ENCODE measurements at places on chromosomes 3 and 15. TPM values are rescaled to one million over a fixed set of nuclear protein-coding genes. Genes with fewer than 3 reads are reported as not detected.
A peak's percentile ranks its signal among the peaks of the same experiment; 100 is the strongest.

Gene SCAANT1
- total RNA-seq = not detected

Gene ABHD17C
- 28.5 TPM for total RNA-seq

DNA sequence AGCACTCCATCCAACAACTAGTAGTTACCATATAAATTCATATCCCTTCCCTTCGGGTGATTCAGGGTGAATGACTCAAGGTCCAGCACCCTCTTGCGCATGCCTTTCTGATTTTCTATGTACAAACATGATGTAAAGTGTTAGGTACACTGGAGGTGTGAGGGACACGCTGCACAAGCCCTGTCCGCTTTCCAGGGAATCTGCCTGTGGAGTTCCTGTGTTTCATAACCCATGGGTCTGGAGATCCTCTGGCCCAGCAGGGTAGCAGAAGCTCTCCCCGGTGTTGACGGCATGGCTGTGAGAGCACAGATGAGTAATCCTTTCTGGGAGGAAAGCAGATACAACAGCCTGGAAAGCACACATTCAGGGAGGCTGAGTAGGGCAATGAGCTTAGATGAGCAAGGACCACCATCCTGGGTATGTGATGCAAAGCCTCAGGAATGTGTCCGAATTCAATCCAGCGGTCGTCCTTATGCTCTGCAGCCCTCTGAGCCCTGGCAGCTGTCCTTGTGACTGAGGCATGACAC lies 142.9 kb upstream of the TP63 start:
- DNase-seq = no peak

GRCh38 chr3:71926262-71926600 lies 141.3 kb upstream of the PROK2 start:
- DNase-seq = no peak

Gene MYO5C
- total RNA-seq = 18.1 TPM

GRCh38 chr3:11632966-11633365 lies 10.7 kb downstream of the VGLL4 start:
- no peak for DNase-seq

DNA sequence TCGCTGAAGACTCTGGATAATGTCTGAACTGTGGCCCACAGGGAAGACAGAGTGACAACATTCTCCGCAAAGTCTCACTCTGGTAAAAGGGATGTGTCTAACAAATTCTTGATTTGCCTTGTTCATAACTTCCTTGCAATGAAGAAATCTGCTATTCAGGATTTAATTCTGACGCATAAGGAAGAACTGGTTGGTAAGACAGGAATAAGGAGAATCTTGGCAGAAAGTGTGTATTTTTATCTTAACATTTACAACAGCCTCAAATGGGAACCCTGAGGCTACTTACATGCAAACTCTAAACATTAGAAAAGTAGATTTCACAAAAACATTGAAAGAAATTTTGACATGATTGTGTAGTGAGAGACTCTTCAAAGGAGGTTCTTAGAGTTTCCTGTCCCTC lies 10.8 kb upstream of the PLD1 start:
- no peak for DNase-seq

DNA sequence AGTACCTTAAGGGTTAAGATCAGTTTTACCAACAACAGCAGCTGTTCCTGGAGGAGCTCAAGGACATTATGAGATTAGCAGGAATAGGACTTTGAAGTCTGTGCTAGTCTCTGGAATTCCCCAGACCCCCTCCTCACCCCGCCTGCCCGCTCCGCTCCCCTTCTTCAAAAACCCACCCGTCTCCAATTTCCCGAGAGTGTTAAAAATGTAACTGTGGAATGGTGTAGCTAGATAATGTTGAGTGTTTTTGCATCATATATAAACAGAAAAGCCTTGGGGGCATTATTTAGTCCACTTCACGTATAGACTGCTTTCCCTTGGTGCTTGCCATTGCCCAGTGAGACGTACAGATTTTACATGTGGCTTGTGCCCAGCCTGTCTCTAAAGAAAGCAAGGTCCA lies 65.0 kb upstream of the SEMA6D start:
- DNase-seq = no peak

DNA sequence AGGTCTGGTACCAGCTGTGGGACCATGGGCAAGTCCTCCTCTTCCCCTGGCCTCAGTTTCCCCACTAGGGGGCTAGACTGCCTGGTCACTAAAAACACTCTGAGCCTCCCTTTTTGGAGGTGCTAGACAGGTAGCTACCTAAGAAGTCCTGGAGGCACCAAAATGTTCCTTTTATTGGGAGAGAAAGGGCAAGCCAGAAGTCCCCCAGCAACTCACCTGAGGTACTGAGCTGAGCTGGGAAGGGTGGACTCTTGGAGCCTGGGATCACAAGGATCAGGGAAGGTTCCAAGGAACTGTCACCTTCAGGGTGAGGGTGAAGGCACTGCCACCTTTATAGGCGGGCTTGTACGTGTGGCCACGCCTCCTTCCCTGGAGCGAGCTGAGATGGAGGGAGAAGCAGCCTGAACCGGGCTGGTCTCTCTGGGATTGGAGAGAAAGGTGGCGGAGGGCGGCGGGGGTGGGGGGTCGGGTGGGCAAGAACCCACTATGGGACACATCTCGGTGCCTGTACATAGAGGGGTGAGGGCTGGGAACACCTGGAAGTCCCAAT lies at the start of gene CYP1A1:
TSS of gene CYP1A1 (minus strand) at position 304 of the 550 bp plus-strand sequence. CDS start 2,431 bp downstream, outside the sequence.
- DNase-seq = no peak

DNA sequence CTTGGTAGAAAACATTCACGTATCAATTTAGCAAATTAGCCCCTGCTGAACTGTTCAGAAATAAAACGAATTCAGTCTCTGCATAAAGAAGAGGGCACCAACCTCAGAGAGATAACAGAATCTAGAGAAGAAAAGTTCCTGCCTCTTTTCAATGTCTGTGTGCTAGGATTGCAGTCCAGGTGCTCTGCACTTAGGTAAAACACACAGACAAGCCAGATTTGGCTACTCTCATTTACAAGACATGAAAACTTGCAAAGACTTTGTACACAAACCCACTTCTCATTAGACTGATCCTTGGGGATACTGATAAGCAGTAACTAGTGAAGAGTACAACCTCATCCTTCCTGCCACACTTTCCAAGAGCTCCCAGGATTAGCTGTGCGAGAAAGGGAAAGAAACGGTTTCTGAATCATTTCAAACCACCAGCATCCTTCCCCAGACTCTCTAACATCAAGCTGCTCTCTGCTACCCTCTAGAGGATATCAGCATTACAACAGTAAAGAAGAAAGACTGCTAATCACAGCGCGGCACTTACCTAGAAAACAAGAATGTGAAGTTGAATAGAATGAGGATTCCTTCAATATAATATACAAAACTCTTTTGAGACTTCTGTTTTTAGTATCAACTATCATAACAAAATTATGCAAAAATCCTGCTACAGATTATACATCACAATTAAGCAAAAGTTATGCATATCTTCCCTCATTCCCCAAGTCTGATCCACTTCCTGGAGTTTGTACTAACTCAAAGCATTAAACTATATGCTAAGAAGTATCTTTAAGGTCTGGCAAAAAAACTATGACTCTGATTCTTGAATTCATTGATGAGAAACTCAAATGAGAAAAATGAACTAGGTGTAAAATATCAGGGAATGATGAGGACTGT lies 306.4 kb downstream of the MAGI1 start:
- no peak for DNase-seq

Gene MORC1
- total RNA-seq = not detected

- no peak for DNase-seq
Measured at GRCh38 chr3:34008836-34009809, 210.7 kb downstream of the PDCD6IP start.

Gene C3orf22
- total RNA-seq = not detected

Gene MED12L
- 0.15 TPM for total RNA-seq

DNA sequence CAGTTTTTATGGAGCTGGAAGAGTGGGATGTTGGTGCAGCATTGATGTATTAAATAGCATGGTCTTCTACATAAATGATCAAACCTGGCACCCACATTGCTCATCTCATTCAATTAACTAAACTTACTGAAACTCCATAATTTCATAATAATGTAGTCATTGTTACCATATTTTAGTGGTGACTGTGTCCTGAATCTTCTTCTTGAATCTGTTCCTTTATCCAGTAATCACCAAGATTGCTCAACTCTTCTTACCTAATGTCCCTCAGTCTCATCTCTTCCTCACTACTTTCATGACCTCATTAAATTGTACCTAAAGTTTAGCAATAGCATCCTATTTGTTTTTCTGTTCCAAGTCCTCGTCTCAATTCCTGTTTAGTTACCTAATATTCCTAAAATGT lies 69.8 kb downstream of the FGF7 start:
- no peak for DNase-seq

- no peak for DNase-seq
Measured at GRCh38 chr3:98602078-98602678, 8.8 kb upstream of the CPOX start.

DNA sequence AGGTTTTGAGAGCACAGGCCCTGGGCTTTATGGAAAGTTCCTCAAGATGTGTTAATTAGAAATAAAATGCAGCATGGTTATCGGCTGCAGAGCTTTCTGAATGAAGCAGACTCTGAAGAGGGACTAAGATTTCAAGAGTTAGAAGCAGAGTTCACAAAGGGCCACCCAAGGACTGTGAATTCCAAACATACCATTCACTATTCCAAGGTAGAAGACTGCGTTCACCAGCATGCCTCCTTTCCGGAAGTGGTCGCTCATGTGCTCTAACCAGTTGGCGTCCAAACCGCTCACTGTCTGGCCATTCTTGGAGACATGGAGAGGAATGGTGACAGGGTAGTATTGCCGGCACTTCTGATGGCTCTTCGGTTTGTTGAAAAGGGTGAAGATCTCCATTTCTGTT lies 104.9 kb downstream of the OXNAD1 start:
- no peak for DNase-seq

- no peak for DNase-seq
Measured at GRCh38 chr3:89362496-89362895, 255.1 kb downstream of the EPHA3 start.

Gene NUP210
- total RNA-seq = 8.2 TPM

Gene AADACL2
- 79.7 TPM for total RNA-seq

GRCh38 chr15:56369234-56369633 lies 4.0 kb downstream of the TEX9 start:
- DNase-seq = no peak

Gene PCLAF
- 1.2 TPM for total RNA-seq

Gene MOBP
- 0.16 TPM for total RNA-seq

Gene KLHL40
- not detected for total RNA-seq

Gene RTP1
- total RNA-seq = not detected

DNA sequence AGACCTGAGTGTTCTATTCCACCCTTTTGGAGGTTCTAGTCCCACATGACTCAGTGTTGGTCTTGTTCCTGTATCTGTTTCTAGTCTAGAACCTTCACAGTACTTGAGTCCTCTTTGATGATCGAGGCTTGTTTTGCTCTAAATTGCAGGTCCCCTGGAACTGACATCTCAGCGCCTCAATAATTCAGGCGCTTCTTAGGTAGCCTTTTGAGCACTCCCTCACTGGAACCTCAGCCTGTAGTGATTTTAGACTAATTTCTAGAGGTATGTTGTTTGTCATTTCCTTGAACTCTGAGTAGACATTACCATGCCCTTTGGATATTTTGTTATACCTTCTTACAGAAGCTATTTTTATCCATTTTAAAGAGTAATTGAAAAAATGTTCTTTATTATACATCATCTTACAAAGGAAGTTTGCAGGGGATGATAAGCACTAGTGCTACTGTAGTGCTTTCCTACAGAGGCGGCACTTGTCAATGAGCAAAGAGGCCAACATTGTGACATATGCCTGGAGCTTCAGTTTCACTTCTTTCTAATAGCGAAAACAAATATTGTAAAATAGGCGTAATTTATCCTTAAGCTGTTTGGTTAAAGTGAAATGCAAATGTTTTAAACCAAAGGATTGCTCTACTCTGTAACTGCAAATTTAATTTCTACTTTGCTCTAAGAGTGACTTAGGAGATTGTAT lies 75.7 kb downstream of the EFL1 start:
- DNase-seq = no peak

Gene FANCD2OS
- not detected for total RNA-seq

DNA sequence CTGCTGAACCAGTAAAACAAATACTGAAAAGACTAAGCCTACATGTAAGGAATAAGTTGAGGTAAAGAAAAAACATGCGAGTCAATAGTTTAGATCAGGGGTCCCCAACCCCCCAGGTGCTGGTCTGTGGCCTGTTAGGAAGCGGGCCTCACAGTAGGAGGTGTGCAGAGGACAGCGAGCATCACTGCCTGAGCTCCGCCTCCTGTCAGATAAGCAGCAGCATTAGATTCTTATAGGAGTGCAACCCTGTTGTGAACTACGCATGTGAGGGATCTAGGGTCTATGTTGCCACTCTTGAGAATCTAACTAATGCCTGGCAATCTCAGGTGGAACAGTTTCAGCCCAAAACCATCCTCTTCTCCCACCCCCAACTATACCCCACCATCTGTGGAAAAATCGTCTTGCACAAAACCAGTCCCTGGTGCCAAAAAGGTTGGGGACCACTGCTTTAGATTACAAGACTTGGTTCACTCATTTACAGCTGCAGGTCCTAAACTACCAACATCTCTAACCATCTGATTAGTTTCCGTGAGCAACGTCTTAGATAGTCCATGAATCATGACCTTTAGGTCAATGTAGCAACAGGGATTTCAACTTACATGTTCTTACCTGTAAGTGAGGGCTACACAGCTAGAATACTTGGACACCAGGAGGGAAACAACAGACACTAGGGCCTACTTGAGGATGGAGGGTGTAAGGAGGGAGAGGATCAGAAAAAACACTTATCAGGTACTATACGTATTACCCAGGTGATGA lies 66.7 kb downstream of the TRANK1 start:
- no peak for DNase-seq

DNA sequence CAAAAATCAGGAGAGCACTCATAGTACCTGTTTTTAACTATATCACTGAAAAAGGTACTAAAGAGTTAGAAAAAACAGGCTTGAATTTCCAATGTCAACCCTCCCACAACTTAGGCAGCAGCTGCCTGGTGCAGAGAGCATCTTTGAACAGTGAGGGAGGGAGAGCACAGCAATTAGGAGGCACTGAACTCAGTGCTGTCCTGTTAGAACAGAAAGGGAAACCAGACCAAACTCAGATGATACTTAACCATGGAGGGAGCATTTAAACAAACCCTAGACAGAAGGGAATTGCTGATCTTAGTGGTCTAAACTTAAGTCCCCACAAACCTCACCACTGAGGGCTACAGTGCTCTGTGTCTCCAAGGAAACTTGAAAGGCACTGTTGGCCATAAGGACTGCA lies 179.2 kb upstream of the AGTR1 start:
- no peak for DNase-seq

- peak; percentile 91 for DNase-seq
Measured at GRCh38 chr15:39472621-39473297, 108.1 kb upstream of the THBS1 start.

DNA sequence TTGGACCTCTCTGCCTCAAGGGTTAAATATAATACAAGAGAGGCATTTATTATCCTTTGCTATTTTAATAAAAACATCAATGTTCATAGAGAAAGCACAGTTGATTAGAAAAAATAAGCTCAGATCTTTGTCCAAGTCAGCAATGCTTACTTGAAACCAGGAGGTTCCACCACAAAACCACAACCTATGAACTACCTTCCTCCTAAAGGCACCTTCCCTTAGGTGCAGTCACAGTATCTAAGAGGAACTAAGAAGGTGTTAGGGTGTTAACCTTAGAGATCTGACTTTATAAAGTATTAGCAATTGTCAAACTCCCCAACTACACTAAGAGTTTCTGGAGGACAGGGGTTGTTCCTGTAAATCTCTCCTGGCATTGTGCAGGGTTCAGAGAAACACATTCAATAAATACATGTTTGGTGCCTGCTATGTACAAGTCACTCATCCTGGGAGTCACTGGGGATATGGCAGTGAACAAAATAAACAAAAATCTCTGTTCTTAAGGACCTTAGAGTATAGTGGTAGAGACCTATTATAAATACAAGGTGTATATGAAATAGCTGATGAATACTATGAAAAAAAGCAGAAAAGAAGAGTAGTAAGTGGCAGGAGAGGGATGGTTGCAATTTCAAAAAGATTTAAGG lies 208.6 kb downstream of the NFKBIZ start:
- no peak for DNase-seq

GRCh38 chr3:66472313-66473134 lies 28.3 kb downstream of the LRIG1 start:
- DNase-seq = no peak

Data from lower leg skin (tissue), 4 donors.